ENCODE measurements at places on chromosomes 5 and 9.

- no peak for DNase-seq
Observed at GRCh38 chr5:150112201-150113046, 26.1 kb upstream of the CSF1R start.

GRCh38 chr5:97427235-97427634 lies 244.2 kb upstream of the RIOK2 start:
- DNase-seq: no peak

DNA sequence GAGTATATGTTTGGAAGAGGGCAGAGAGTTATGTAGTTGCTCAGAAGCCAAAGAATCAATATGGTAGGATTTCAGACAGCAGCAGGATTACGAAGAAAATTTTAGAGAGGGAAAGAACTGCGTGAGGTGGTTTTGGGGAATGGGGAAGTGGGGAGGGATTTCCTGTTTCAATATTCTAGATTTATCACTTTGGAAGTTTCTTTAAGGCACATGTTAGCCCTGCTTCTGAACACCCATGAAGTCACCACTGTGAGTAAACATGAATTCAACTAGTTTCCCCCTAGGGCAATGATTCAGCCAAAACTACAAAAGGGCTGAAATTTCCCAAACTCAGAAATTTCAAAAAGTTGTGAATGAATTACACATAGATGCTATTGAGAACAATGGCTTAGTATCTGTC lies 132.2 kb downstream of the EBF1 start:
- DNase-seq: no peak

GRCh38 chr9:101593345-101593744 lies 1.4 kb downstream of the PPP3R2 start:
- no peak for DNase-seq

DNA sequence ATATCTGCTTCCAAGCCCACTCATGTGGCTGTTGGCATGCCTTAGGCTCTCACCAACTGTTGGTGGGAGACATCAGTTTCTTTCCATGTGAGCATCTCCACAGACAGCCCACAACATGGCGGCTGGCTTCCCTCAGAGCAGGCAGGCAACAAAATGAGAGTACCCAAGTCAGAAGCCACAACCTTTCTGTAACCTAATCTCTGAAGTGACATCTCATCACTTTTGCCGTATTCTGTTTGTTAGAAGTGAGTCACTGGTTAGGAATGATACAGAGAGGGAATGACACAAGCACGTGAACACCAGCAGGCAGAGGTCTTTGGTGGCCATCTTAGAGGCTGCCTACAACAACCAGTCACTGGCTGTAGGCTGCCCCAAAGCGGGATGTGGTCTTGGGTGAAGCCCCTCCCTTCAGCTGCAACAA lies 88.6 kb upstream of the RASGRF2 start:
- peak; percentile 45 for DNase-seq

DNA sequence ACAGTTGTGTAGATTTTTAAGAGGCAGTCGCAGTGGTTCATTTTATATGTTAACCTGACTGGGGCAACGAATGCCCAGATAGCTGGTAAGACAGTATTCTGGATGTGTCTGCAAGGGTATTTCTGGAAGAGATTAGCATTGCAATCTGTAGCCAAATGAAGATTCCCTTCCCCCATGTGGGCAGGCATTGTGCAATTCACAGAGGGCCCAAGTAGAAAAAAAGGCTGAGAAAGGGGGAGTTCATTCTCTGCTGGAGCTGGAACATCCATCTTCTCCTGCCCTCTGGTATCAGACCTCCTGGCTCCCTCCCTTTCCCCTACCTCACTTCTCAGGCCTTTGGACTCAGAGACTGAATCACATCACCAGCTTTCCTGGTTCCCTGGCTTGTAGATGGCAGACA lies 70.6 kb downstream of the TENT4A start:
- no peak for DNase-seq

- DNase-seq: no peak
Observed at GRCh38 chr9:94843134-94843533, 116.6 kb downstream of the AOPEP start.

DNA sequence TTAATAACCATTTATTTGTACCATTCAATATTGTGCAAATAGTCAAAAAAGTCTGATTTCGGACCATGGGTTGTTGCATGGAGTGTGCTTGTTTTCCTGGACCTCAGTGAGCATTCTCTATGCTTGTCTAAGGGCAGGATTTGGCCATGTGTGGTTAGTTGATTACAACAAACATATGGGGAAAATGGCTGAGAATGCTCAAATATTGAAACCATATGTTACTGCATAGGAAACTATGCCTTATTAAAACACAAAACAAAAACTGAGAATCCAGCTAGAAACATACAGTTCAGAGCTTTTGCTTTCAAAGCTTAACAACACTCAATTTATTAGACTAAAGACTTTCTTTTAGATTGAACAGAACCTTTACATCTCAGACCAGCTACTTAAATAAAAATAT lies 928.3 kb downstream of the NR2F1-AS1 start:
- DNase-seq: no peak

DNA sequence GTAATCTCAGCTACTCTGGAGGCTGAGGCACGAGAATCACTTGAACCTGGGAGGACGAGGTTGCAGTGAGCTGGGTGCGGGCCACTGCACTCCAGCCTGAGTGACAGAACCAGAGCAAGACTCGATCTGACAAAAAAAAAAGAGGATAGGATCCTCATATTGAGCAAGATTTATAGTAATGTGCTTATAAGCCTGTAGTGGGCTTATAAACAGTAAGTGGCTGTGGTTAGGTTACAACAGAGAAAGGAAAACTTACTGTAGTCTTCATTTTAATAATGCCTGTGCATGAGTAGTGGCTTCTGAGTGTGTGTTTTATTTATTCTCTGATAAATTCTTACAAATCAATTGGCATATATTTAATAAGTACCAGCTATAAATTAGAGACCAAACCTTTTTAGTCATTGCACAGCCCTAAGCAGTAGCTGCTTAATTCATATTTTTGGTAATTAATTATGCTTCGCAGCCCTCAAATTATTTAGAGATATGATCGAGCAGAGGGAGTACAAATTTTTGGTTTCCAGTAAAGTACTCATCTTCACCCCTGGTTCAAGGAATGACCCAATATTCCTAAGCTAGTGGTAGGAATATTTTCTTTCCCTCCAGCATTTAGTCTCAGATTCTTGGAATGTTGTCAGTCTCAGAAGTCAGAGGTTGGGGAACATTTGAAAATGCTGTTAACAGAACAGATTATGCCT lies 73.8 kb upstream of the KLF9 start:
- DNase-seq: no peak

DNA sequence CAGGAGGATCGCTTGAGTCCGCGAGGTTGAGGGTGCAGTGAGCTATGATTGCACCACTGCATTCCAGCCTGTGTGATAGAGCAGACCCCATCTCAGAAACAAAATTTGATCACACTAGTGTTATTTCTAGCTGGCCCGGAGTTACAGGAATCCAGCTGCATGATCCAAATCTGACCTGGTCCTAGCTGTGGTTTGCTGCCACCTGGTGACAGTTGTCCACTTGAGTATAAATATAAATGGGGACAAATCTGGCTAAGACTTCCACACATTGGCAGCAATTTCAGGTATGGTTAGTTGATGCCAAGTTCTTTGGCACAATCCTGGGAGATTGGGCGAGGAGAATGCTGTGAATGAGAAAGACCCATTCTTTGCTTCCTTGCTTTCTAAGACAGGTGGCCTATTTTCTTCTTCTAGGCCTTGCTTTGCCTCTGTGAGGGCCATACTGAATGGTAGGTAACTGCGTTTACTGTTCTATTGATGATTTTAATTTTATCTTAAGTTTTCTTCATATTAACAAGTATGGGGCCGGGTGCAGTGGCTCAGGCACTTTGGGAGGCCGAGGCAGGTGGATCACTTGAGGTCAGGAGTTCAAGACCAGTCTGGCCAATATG lies 35.4 kb downstream of the UBE2R2 start:
- peak; percentile 59 for DNase-seq

DNA sequence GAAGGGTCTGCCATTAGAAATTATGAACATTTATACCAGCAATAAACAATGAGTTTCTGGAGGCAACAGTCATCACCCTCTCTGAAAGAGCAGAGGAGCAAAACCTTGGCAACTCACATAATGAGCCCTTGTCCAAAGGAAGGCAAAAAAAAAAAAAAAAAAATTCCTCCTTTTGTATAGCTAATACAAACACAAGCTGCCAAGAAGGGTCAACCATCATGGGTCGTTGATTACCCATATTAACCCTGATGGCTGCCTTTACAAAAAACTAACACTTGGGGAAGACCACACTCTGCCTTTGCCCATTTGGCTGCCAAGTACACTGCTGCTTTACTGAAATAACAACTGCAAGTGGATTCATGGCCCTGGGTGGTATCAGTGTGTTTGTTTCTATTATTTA lies 272.7 kb downstream of the ADAMTSL1 start:
- DNase-seq: no peak
